Muscle of leg (tissue), 16 donors: ENCODE measurements at places on chromosomes 16 and 17. TPM values are rescaled to one million over a fixed set of nuclear protein-coding genes. Genes with fewer than 3 reads are reported as not detected.

MT1G gene
- total RNA-seq: 1.2 TPM

CES5A gene
- total RNA-seq: not detected

TMC8 gene
- 1.2 TPM for total RNA-seq

TBC1D3K gene
- total RNA-seq: not detected

HIRIP3 gene
- total RNA-seq: 10.5 TPM

DNA sequence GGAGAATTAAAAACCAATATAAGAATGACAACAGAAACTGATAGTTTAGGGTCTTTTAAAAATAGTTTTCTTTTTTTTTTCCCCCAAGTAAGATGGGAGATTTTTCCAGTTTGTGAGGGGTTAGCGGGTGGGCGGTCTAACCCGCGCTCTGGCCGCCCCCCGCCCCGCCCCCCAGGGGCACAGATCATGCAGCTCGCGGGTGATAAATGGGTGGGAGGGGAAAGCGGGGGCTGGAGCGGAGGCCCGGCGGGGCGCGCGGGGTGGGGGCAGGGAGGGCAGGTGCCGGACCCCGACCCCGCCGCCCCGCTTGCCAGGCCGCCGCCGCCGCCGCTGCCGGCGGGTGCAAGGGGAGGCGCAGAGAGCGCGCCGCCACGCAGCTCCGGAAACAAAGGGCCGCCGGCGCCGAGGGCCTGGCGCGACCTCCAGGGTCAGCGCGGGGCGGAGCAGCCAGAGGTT is 60.1 kb upstream of the GSE1 start:
- DNase-seq: no peak
- no peak overlapping the region for H3K4me3 ChIP-seq
- H3K27me3 ChIP-seq: no peaks in the 10 kb centered on the region
- H3K27ac ChIP-seq: no peak overlapping the region
- H3K36me3 ChIP-seq: no peaks in the 10 kb centered on the region
- H3K4me1 ChIP-seq: peaks cover 48% of the 10 kb centered on the region

GRCh38 chr16:62711797-62712196 is 675.6 kb upstream of the CDH8 start:
- no peak for DNase-seq
- H3K36me3 ChIP-seq: no peaks in the 10 kb centered on the region
- H3K27me3 ChIP-seq: no peaks in the 10 kb centered on the region
- no peak overlapping the region for H3K27ac ChIP-seq
- H3K4me3 ChIP-seq: no peak overlapping the region

DNA sequence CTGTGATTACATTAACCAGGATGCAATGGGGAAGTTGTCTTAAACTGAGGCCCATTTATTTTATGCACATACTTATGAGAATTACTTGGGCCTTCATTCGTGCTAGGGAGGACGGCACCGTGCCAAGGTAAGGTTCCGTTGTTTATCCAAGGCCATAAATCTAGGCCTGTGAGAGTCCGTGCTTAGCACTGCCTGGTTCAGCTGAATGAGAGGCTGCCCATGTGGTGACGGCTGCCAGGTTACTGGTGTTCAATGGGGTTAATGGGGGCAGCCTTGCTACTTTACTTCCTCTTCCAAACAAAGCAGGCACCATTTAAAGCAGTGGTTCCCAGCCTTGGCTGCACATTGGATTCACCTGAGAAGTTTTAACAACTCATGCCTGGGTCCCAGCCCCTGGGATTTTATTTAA is 135.1 kb upstream of the NOL11 start:
- H3K27ac ChIP-seq: no peak overlapping the region
- H3K27me3 ChIP-seq: no peaks in the 10 kb centered on the region
- H3K4me3 ChIP-seq: no peak overlapping the region
- no peaks in the 10 kb centered on the region for H3K36me3 ChIP-seq
- H3K4me1 ChIP-seq: no peaks in the 10 kb centered on the region
- DNase-seq: no peak

- peaks cover 50% of the 10 kb centered on the region for H3K4me1 ChIP-seq
- peak; percentile 98 for DNase-seq
- peak within 1 kb of the TSS; percentile 99 for H3K27ac ChIP-seq
- peaks cover 35% of the 10 kb centered on the region for H3K36me3 ChIP-seq
- no peaks in the 10 kb centered on the region for H3K27me3 ChIP-seq
Measured at GRCh38 chr17:4948166-4948930, at the start of gene PFN1. PFN1 (minus strand) TSS chr17:4948530; CDS start chr17:4948394, 136 bp downstream.

GRCh38 chr17:3944485-3945388 is 19.5 kb downstream of the ATP2A3 start:
- H3K4me1 ChIP-seq: peaks cover 21% of the 10 kb centered on the region
- H3K36me3 ChIP-seq: no peaks in the 10 kb centered on the region
- H3K27ac ChIP-seq: peak overlapping the region; percentile 7
